ENCODE measurements at places on chromosomes 2 and 18.

DNA sequence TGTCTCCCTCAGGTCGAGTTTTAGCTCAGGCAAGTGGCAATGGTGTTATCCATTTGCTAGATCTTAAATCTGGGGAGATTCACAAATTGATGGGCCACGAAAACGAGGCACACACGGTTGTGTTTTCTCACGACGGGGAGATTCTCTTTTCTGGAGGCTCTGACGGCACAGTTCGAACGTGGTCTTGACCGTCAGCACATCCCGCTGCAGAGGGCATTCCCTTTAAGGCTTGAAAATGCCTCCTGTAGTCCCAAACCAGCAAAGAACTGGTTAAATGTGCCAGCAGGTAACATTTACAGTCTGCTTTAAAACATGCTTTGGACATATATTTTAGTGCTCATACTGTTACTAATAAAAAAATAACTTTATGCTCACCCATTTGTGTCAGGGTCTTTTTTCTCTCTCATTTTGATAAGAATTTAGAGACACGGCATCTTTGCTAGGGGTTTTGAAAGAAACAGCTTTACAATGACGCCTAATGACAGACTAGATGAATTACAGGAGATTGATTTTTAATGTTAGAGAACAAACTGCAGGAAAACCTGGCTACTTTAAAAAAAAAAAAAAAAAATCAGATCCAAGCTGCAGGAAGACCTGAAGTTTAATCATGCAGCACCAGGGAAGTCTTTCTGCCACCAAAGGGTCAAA is 602 bp upstream of the VWC2L start:
- DNase-seq: no peak

DNA sequence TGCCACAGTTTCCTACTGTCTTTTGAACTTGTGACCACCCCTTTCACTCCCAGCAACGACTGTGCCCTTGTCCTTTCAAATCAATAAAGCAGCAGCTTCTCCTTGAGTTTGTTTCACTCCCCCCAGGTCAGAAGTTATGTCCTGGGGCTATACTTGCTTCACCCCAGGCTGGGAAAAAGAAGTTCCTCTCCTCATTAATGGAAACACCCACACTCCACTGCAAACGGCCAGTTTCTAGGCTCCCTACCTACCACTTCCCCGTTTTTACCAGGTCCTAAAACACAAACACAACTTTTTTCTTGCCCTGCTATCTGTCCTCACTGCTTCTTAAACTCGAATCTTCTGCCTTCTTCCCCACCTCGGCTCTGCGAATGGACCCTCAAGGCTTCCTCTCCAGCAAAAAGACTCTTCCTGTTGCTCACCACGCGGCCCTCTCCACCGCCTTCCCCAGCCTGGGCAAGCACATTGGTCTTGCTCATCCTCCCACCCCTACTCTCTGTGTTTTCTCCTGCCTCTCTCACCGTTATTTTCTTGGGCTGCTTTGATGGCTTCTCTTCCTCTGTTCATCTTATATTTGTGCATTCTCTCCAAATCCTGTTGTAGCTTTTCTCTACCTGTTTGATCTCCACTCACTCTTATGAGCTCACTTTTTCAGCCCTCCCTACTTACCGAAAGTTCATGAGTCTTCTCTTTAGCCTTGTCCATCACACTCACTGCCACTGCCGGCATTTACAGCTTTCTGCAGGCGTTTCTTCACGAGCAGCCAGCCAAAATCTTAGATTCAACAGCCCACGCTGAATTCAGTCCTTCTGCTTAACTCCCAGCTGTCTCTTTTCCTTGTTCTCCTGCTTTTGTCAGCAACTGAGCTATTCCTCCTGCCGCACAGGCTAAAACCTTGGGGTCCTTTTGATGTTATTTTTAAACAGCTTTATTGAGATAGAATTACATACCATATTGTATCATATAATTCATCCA is 7.0 kb upstream of the SP5 start:
- no peak for DNase-seq

DNA sequence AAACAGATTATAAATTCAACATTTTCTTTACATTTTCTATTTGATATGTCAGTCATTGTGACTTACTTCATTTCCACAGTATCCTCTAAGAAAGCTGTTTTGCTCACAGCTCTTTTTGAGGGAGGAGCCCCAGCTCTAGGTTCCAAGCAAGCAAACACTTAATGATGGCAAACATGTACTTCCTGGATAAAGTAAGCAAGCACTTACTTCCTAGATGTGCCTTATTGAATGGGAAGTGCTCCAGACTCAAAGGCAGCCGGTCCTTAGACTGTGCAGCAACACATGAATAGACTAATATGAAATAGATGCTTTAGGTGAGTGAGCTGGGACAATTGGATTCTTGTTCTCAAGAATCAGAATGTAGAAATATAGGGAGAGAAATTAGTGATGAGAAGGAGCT is 2149.8 kb upstream of the PIK3C3 start:
- no peak for DNase-seq

DNA sequence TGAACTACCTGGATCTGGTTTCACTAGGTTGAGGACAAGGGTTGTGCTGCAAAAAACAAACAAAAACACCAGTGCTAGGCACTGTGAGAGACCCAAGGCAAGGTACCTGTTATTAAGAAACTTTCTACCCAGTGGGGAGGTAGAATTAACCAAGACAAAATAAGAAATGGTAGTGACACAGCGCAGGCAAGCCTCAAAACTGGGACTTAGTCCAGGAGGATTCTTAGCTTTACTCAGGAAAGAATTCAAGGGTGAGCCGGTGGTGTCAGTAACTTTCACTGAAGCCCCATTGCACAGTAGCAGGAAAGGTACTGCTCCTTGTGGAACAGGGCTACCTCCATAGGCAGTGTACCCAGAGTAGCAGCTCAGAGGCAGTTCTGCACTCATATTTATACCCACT is 131.6 kb downstream of the SCG2 start:
- no peak for DNase-seq

- no peak for DNase-seq
Observed at GRCh38 chr2:159635006-159635789, 18.9 kb upstream of the BAZ2B start.

DNA sequence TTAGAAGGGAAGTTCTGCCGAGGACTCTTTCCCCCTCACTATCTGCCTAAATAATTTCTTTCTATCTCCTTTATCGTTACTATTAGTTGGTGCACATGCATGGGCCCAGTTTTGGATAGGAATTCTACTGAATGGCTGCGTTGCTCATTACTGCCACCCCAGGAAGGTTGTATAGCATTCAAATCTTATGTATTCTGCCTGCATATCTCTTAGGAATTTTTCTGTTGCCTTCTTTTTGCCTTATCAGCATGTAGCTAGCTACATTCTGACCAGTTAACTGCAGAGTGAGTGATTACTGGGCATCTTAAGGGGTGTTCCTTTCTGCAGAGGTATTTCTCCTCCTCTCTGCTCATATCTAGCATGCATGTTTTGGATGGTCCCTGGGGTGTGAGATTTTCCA is 239.6 kb downstream of the TDRD15 start:
- DNase-seq: no peak

GRCh38 chr2:130824492-130825061 is 12.1 kb upstream of the ARHGEF4 start:
- peak; percentile 69 for DNase-seq

- DNase-seq: no peak
Observed at GRCh38 chr18:37956020-37956419, 390.4 kb upstream of the CELF4 start.

DNA sequence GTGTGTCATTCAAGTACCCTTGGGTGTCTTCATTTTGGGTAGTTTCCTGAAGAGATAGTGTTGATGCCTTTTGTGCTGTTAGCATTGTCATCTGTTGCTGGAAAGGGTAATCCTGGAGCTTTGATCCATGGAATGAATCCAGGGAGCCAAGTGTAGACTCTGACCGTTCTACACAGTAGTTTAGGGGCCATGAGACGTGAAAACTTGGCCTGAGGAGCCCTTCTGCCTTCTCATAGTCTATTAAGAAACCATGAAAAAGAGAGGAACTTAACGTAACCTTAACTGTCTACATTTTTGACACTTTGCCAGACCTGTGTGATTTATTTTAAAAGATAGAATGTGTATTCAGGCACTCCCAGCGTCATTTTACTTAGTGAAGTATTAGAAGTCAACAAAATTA is 194.0 kb downstream of the BABAM2 start:
- no peak for DNase-seq

- DNase-seq: no peak
Observed at GRCh38 chr2:233338046-233338445, 16.2 kb upstream of the DGKD start.

DNA sequence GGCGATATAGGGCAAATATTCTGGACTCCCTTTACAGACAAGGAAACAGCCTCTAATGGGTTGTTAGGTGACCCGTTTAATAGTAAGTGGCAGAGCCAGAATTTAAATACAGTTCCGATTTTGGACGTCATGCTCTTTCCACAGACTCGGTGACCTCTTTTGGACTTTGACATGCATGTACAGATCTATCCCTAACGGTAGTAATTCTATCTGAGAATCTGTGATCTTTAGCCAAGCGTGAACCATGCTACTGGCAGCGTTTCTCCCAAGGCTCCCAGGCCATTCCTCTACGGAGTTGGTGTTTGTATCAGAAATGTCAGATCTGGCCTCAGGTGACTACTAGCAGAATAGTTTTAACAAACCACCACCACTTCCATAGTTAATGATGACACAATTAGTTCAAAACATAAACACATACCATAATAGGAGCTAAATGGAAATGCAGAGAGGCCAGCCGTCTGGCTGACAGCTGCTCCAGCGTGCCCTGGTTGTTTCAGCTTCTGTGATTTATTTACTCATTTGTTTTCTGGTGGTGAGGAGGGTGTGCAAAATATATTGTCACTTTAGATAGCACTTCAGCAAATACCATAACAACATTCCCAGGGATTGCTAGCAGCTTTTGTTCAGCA is 304.6 kb upstream of the LYPD1 start:
- DNase-seq: no peak

- DNase-seq: no peak
Observed at GRCh38 chr2:170005702-170006101, 172.2 kb upstream of the MYO3B start.

DNA sequence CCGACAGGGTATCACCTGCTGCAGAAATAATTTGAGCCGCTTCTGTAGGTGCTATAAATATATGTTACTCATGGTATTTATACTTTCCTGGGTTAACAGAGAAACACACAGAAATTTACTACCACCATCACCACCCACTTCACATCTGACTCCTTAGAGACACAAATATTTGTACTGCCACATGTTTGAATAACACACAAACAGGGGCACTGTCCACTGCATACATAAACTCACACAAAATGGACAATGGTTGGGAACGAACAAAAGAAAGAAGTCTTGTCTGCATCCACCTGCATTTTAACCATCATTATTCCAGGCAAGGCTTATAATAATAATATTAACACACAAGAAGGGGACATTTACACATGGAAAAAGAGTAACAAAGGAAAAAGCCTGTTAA is 24.0 kb downstream of the IMMT start:
- DNase-seq: no peak

- DNase-seq: no peak
Observed at GRCh38 chr2:229152674-229153073, 118.4 kb downstream of the PID1 start.

- DNase-seq: no peak
Observed at GRCh38 chr2:54099370-54099769, 16.0 kb upstream of the ACYP2 start.

- no peak for DNase-seq
Observed at GRCh38 chr2:132871831-132872230, 201.8 kb upstream of the LYPD1 start.

GRCh38 chr2:201411421-201411820 is 39.8 kb downstream of the TRAK2 start:
- DNase-seq: no peak

- no peak for DNase-seq
Observed at GRCh38 chr2:144281476-144281875, 238.4 kb downstream of the ZEB2 start.

- no peak for DNase-seq
Observed at GRCh38 chr2:166516712-166517303, 22.8 kb upstream of the SCN7A start.

- no peak for DNase-seq
Observed at GRCh38 chr2:143901185-143901842, 618.6 kb downstream of the ZEB2 start.

DNA sequence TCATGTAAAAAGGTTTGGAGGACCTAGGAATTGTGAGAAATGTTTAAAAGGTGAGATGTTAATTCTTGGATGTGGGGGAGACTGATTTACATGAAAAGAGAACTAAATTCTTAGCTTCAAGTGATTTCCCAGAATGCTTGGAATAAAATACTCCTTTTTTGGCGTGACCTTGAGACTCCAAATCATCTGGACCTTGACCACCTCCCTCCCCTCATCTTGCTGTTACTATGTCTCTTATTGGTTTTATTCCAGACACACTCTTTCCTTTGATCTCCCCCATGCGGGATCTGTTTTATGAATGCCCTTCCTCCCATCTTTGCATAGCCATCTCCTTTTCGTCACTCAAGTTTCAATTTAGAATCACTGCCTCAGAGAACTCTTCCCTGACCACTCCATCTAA is 20.0 kb upstream of the LRRTM1 start:
- DNase-seq: no peak

DNA sequence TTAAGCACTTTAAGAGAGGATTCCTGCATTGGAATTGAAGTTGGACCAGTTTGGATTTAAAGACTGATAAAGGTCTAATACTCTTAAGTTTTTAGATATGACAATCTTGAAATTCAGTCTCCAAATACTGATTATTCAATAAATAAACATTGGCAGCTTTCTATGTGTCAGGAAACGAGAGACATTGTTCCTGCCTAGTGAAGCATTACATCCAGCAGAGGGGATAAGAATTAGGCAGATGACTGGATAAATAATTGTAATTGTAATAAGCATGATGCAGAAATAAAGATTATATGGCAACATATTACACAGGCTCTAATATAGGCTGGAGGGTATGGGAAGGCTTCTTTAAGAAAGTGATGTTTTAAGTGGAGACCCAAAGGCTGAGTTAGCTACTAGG is 226.5 kb upstream of the MMADHC start:
- no peak for DNase-seq

- DNase-seq: no peak
Observed at GRCh38 chr2:205245001-205245400, 437.3 kb upstream of the NRP2 start.

DNA sequence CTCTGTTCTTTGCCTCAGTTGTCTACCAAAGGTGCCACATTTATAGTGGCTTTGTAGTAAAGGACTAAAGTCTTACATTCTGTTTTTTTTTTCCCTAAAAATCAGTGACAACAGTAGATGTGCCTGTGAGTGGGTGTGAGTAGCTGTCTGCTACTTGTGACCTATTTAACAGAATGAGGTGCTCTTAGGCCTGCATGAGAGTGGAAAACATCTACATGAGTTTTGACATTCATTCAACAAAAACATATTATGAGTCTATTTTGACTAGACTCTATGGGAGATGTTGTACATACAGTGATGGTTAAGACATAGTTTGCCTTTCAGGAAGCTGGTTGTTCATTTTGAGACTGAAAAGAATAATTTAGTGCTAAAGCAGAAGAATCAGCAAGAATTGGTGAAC is 36.7 kb downstream of the IL1R2 start:
- DNase-seq: no peak

- no peak for DNase-seq
Observed at GRCh38 chr2:229037621-229038020, 233.5 kb downstream of the PID1 start.

- DNase-seq: no peak
Observed at GRCh38 chr18:598124-598589, 1.4 kb downstream of the CLUL1 start.

GRCh38 chr2:120735746-120736170 is at the start of gene GLI2:
GLI2 (plus strand) TSS chr2:120735868; CDS start chr2:120797321, 61,453 bp downstream.
- DNase-seq: no peak

GRCh38 chr2:126886211-126886915 is 12.3 kb upstream of the TEX51 start:
- peak; percentile 34 for DNase-seq
